ENCODE measurements at places on chromosomes 11 and 22.

DNA sequence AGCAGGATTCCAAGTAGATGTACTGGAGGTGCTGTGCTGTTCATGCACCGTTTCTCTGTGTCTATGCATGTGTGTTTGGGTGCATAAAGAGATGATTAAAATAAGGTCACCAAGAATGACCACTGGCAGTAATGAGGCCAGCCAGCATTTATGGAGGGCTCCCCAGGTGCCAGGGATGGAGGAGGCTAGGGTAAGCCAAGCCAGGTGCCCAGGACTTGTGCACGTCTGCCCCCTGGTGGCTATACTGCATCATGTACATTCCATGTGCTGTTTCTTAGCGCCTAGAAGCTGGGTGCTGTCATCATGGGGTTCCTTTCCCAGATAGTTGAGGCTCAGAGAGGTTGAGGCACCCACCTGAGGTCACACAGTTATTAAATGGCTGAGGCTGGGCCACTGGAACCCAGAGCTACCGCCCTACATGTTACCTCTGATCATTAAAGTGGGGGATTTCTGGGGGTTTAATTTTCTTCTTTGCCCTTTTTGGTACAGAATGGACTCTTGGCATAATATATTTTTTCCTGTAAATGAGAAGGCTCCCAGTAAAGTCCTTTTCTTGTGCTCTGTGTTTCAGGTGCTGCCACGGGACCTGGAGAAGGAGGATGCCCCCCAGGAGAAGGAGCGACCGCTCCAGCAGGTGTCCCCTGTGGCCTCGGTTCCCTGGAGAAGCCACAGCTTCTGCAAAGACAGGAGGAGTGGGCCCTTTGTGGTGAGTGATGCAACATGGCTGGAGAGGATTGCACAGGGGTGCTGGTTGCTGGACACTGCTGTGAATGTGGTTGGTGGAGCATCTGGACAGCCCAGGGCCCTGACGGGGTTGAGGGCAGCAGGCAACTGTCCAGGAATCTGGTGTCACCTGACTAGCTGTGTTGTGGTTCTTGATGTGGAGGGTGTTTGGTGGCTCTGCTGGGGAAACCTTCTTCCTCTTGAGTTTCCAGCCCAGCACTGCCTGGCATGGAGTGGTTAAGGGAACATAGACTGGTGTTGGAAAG lies 96.4 kb downstream of the KIAA1671 start:
- no peaks in the 10 kb centered on the region for H3K27me3 ChIP-seq
- no peak overlapping the region for H3K27ac ChIP-seq
- H3K36me3 ChIP-seq: peaks cover 15% of the 10 kb centered on the region
- H3K4me3 ChIP-seq: no peak overlapping the region
- H3K4me1 ChIP-seq: no peaks in the 10 kb centered on the region
- peak; percentile 72 for DNase-seq

- H3K36me3 ChIP-seq: no peaks in the 10 kb centered on the region
- H3K4me1 ChIP-seq: peaks cover 19% of the 10 kb centered on the region
- no peak overlapping the region for H3K27ac ChIP-seq
- no peak for DNase-seq
- peaks cover 50% of the 10 kb centered on the region for H3K27me3 ChIP-seq
- H3K4me3 ChIP-seq: no peak overlapping the region
Measured at GRCh38 chr11:133949129-133949528, 7.6 kb downstream of the IGSF9B start.

DNA sequence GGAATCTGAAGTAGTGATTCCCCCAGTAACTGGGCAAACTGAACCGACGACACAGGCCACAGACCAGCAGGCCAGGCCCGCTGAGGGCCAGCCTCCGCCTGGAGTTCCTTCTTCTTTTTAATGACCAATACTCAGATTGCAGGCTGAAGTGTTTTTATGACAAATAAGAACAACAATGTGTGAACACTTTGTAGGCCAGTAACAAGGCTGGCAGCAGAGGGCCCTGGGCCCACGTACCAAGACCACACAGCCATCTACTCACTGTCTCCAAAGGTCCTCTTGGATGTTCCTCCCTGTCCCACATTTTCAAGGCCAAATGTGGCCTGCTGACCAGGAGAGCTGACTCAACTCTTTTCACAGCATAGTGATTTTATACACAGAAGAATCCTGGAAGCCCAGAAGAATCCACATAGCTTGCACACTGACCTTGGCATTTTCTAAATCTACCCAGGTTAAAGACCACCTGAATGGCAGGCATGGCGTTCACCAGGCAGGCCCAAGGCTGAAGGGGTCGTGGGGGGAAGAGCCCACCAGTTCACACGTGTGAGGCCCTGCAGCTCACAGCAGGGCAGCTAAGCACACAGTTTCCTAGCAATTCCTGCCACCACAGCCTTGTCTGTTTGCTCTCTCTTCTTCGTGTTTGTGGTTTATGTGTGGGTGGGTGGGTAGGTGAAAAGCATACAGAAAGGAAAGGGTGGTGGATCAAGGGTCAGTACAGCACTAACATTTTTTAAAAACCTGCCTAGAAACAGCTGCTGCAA lies 13.3 kb downstream of the SMCO4 start:
- H3K4me1 ChIP-seq: peaks cover 54% of the 10 kb centered on the region
- no peaks in the 10 kb centered on the region for H3K27me3 ChIP-seq
- peak overlapping the region; percentile 73 for H3K27ac ChIP-seq
- H3K4me3 ChIP-seq: no peak overlapping the region
- peak; percentile 66 for DNase-seq

- no peaks in the 10 kb centered on the region for H3K4me1 ChIP-seq
- no peaks in the 10 kb centered on the region for H3K27me3 ChIP-seq
- H3K4me3 ChIP-seq: no peak overlapping the region
- no peak for DNase-seq
- no peaks in the 10 kb centered on the region for H3K36me3 ChIP-seq
Measured at GRCh38 chr22:29231971-29232959, 26.6 kb downstream of the EMID1 start.

DNA sequence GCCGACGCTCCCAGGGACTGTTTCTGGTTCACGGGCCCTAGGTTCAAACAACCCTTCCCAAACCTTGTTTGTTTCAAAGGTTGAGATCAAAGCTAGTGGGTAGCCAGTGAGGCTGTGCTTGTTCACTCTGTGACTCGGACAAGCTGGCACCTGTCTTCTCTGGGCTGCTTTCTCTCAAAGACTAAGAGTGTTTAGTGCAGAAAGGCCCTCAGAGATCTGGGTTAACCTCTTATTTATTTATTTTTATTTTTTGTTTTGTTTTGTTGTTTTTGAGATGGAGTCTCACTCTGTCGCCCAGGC lies 13.0 kb upstream of the MALAT1 start:
- H3K36me3 ChIP-seq: no peaks in the 10 kb centered on the region
- peak overlapping the region; percentile 99 for H3K27ac ChIP-seq
- H3K4me3 ChIP-seq: no peak overlapping the region
- peaks cover 65% of the 10 kb centered on the region for H3K4me1 ChIP-seq
- no peaks in the 10 kb centered on the region for H3K27me3 ChIP-seq
- no peak for DNase-seq

GRCh38 chr11:94678236-94678635 lies 89.9 kb upstream of the AMOTL1 start:
- no peaks in the 10 kb centered on the region for H3K27me3 ChIP-seq
- no peaks in the 10 kb centered on the region for H3K4me1 ChIP-seq
- no peak overlapping the region for H3K4me3 ChIP-seq
- no peak overlapping the region for H3K27ac ChIP-seq
- no peaks in the 10 kb centered on the region for H3K36me3 ChIP-seq
- no peak for DNase-seq

- H3K4me1 ChIP-seq: peaks cover 8% of the 10 kb centered on the region
- no peak overlapping the region for H3K27ac ChIP-seq
- no peaks in the 10 kb centered on the region for H3K36me3 ChIP-seq
- DNase-seq: no peak
- H3K27me3 ChIP-seq: no peaks in the 10 kb centered on the region
- H3K4me3 ChIP-seq: no peak overlapping the region
Measured at GRCh38 chr11:66741153-66741552, 12.1 kb upstream of the SPTBN2 start.

GRCh38 chr22:46131151-46131587 lies 19.2 kb upstream of the PPARA start:
- no peaks in the 10 kb centered on the region for H3K27me3 ChIP-seq
- no peak overlapping the region for H3K27ac ChIP-seq
- no peaks in the 10 kb centered on the region for H3K36me3 ChIP-seq
- no peak overlapping the region for H3K4me3 ChIP-seq
- no peak for DNase-seq
- H3K4me1 ChIP-seq: peaks cover 14% of the 10 kb centered on the region
